ENCODE measurements at places on chromosomes 5 and 9.

DNA sequence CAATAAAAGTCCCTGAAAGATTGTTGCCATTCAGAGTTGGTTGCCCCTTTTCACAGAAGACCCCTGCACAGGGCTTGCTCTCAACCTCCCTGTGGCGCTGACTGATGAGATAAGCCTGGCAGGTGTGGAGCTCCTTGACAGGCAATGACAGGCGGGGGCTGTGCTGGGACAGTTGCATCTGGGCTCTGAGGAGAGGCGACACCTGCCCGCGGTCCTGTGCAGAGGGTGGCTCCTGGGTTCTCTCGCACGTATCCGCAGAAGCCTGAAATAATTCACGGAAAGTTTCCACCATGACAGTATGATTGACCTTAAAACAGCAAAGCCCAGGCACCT is 19.8 kb upstream of the EXOC3 start:
- DNase-seq = no peak

DNA sequence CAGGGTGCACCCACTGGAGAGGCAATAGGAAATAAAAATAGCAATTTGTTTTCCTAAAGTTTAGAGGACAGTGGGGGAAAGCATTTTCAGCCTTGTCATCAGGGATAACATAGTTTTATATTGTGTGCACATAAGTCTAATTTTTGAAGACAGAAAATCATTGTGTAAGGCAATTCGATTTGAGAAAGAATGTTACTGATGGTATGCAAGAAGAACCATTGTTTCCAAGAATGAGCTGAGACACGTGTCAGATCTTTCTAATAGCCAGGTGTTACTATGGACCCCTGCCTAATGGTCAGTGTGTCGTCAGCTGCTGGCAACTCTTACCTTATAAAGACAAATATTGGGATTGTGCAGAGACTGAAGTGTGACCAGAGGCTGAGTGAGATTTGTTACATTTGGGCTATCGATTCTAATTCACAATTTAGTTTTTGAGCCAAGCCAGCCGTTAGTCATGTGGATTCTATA is 67.1 kb upstream of the PPP2R2B start:
- DNase-seq = no peak

GRCh38 chr9:130707225-130707976 is 13.8 kb downstream of the EXOSC2 start:
- peak; percentile 67 for DNase-seq

- DNase-seq = no peak
These were observed 90.3 kb downstream of the NTRK2 start for GRCh38 chr9:84759804-84760203.

- DNase-seq = no peak
These were observed 3.9 kb upstream of the ZCCHC9 start for GRCh38 chr5:81297531-81297930.

GRCh38 chr5:113375480-113376060 is 59.2 kb downstream of the TSSK1B start:
- DNase-seq = no peak

- DNase-seq = peak; percentile 49
These were observed 1.3 kb downstream of the GPR150 start for GRCh38 chr5:95620870-95621838.

DNA sequence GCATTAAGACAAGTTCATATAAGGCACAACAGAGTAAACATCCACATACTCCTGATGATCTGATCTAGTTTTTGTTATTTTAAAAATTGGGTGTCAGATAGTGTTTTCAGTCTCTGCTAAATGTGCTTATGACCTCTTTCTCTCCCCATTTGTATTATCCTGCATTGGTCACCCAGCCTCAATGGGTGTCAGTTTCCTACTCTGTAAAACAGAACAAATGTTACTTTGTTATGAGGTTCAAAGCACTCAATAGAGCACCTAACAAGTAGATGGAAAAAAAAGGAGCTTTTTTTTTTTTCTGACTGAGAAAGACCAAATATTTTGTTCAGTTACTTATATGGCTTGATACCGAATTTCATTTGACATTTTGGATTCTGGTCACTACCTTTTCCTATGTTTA is 33.6 kb upstream of the RASGRF2 start:
- DNase-seq = no peak

DNA sequence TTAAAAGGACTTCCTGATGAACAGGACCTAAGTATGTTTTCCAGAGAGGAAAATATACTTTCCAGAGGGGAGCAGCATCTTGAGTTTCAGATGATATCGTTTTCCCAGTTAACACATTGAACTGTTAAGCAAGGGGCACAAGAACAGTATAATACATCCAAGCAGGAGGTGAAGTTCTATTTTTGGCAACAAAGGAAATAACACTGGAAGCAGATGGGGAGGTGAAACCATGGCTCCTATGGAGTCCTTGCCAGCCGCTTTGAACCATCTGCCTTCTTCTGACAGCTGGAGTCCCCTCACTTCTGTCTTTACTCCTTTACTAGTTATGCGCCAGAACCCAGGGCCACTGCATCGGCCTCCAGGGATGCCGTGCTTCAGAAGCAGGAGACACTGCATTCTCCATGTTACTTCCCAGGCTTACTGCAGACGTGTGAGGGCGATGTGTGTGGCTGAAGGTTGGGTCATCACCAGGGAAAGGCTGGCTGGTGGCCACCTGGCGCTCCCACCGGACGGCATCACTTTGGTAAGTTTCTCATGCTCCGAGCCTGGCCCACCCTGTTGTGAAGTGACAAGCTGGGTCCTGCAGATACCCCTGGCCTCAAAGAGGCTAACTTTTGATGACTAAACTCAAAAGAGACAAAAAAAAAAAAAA is 77.8 kb downstream of the TTLL11 start:
- DNase-seq = no peak

DNA sequence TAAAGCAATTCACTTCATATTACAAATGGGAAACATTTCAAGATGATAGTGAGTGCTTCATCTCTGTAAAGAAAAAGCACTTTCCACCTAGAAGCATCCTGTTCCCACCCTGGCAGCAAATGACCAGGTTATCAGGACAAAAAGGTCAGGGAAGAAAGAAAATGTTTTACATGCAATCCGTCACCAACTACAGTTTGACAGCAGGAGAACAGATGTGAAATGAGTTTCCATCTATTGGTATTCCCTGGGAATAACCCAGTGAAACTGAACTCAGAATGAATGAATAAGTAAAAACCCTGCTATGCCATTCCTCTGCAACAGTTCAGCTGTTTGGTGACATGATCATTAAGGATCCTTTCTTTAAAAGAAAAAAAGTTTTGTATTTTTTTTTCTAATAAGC is 67.6 kb downstream of the HTR1A start:
- DNase-seq = no peak

Data from CD4-positive, alpha-beta memory T cell (primary cell).